ENCODE measurements at places on chromosomes 3 and 15.

GRCh38 chr3:74862476-74862875 lies 248.0 kb upstream of the CNTN3 start:
- DNase-seq, result no peak

- no peak for DNase-seq
Observed at GRCh38 chr15:70319466-70319865, 221.7 kb upstream of the TLE3 start.

DNA sequence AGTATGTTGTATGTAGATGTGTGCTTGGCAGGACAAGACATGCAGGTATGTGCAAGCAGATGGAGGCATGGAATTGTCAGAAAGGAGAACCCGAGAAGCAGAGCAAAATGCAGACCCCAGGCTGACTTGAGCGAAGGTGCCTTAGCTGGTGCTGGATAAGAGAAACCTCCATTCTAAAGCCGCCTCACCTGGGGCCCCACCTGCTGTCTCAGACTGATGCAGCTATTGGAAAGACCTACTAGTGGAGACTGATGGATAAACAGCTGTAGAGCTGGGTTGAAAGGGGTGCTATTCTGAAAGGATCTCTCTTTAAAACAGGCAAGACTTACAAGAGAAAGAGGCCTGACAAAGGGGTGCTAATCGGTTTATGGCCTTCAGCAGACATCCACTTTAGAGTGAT lies 86.2 kb downstream of the EPHB1 start:
- DNase-seq, result no peak

GRCh38 chr15:101554115-101554915 lies 64.8 kb upstream of the PCSK6 start:
- DNase-seq, result no peak

- no peak for DNase-seq
Observed at GRCh38 chr3:16467393-16467792, 46.1 kb downstream of the RFTN1 start.

DNA sequence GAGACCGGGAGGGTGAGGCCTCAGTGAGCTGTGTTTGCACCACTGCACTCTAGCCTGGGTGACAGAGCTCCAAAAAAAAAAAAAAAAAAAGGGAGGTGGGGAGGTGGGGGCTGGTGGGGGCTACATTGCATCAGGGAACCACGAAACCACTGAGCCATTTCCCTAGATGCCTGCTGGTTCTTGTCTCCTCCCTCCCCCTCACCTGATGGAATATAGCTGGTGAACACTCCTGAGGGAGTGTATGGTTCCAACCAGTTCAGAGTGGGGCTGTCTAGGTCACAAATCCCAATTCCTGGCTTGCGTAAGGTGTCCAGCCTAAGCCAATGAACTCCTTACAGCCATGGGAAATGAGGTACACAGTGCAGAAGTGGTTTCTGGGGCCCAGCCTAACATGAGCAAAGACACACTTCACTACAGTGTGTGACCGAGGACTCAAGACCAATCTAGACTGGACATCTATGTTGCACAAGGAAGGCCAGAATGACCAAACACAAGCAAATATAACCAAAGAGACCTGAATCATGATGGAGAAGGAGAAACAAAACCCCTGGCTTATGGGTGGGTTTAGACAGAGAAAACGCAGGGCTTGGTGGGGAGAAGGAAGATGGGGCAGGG lies 39.1 kb upstream of the OSBPL11 start:
- DNase-seq, result no peak

DNA sequence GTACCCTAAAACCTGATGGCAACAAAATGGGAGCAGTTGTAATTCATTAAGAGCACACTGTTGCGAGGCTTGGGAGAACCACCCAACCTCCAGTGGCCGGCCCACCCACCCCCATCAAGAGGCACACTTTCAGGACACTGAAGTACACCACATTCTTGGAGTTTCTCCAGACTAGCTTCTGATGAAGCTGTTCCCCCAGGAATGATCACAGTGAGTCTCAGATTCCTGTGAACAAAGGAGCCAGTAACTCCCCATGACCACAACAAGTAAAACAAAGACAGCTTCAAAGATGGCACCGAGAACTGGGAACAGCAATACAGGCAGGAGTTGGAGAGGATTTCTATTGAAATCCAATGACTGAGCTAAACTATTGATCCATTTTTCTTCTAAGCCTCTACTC lies 126.0 kb downstream of the ST8SIA2 start:
- no peak for DNase-seq

DNA sequence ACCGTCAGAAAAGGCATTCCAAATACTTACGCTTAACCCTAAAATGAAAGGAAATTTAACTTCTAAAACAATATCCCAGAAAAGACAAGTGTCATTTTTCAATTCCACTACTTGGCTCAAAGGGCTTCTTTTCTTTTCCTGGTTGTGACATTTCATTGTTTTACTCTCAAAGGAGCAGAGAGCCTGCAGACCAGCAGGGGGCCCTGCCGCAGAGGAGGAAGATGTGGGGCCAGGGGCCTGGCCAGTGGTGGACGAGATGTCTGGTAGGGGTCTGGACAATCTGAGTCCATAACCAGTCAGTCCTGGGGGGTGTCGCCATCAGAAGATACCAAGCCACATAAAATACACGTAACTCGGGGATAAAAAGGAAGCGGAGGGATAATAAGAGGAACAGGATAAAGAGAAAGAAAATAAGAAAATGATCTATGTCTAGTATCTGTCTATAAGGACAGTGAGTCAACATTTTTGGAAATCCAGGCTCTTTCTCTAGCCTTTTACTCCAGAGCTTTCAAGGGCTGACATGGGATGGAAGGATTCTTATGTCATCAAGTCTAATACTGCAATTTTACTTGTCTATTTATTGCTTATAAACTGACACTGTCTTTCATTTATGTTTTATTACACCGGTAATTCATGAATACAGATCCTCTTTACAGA lies 54.2 kb upstream of the ARHGEF3 start:
- no peak for DNase-seq

DNA sequence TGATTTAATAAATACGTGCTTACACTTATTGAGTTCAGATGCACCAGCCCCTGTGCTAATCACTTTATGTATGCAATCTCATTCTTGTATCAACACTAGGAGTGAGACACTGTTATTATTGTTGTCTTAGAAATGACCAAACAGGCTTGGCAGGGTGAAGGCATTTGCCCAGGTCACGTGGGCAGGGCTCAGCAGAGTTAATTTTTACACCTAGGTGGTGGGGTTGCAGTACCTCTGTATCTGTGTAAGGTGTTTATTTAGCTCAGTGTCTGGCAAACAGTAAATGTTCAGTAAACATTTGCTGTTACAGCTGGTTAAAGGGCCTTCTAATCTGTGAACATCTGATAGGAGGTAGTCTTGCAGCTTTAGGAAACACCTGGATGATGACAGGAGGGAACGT lies 200.0 kb downstream of the CACNA2D3 start:
- DNase-seq, result peak; percentile 80

GRCh38 chr3:69766638-69767037 lies 27.4 kb downstream of the MITF start:
- no peak for DNase-seq

DNA sequence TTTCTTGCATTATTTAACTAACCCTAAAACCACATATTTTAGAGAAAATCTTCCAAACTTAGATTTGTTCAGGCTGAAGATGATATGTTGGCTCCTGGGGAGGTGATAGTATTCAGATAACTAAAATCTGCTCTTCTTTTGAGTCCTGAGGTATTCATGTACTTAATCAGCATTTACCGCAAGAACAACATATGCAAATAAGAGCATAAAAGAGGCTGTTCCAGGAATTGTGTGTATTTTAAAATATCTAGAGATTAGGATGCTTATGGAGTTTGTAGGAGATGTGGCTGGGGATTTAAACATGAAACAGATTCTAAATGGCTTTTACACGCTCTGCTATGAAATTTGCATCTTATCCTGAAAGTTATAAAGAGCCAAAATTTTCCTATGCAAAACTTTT lies 298.2 kb downstream of the EPHA3 start:
- no peak for DNase-seq

GRCh38 chr15:85756411-85757072 lies 38.2 kb downstream of the KLHL25 start:
- DNase-seq, result peak; percentile 47

DNA sequence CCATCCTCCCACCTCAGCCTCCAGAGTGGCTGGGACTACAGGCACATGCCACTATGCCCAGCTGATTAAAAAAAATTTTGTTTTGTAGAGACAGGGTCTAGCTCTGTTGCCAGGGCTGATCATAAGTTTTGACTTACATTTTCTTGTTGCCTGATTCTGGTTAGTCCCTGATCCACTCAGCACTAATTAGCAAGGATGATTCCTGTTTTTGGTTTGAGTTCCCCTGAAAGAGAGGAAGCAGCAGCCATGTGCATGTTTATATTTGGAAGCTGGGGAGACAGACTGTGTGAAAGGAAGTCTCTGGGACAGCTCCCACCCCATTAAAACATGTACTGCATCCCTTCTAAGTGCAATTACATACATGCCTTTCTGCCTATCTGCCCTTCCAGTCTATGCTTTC lies 3.6 kb upstream of the NCK1 start:
- DNase-seq, result no peak

DNA sequence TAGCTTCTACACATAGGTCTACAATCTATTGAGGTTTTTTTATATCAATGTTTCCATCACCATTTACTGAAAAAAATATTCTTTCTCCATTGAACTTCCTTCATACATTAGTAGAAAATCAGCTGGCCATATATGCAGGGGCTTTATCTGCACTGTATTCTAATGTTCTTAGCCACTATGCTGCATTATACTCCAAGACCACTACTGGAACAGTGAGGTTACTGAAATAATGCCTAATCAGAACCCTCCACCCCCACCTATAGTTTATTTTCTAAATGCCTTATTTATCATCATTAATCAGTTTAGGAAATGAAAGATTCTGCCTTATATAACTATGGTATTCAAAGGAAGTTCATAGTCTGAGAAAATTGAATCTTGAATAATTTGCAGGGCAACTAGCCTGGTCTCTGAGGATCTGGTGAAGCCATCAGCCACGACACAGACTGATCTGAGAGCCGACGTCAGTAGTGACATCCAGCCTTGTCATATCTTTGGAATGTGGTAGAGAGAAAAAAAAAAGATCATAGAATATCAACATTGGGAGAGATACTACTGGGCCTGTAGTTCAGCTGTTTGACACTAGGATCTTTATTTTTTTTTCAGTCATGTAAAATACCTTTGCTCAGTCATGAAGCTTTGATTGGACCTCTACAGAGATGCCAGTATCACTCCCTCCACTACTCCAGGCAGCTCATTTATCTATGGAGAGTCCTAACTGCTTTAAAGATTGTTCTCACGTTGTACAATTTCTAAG lies 66.6 kb downstream of the P3H2 start:
- no peak for DNase-seq

GRCh38 chr3:15007681-15008141 lies 57.4 kb downstream of the MRPS25 start:
- DNase-seq, result no peak

- no peak for DNase-seq
Observed at GRCh38 chr3:105518806-105519418, 152.2 kb downstream of the ALCAM start.

GRCh38 chr3:183564046-183564445 lies 8.5 kb upstream of the KLHL6 start:
- DNase-seq, result no peak

DNA sequence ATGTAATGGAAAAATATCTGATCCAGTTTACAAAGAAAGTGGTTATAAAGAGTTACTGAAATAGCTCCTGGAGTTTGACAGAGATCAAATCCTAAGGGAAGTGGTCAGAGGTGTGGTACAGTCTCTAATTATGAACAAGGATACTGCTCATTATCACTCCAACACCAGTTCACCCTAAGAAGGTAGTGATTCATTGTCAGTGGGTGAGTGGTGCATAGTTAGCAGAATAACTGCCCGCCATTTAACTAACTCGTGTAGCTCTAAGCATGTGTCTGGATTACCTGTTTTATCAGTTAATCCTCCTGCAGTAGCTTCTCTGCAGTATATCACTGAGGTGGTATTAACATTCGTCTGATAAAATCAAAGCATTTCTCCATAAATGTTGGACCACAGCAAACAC lies 700.1 kb downstream of the NLGN1 start:
- no peak for DNase-seq

DNA sequence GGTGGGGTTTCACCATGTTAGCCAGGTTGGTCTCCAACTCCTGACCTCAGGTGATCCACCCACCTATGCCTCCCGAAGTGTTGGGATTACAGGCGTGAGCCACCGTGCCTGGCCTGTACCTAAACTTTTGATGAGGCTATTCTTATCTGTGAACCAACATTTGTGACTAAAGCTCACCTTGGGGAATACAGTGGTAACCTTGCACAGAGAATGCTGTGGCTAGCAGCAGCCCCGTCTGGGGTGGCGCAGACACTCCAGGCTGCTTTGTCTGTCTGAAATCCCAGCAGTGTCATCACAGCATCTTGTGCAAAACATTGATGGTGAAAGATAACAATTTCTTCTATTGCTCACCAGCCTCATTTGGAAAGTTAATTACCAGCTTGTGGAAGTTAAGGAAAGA lies 58.9 kb downstream of the CMTM8 start:
- DNase-seq, result no peak

- DNase-seq, result no peak
Observed at GRCh38 chr3:152113413-152113812, 155.3 kb upstream of the MBNL1 start.

DNA sequence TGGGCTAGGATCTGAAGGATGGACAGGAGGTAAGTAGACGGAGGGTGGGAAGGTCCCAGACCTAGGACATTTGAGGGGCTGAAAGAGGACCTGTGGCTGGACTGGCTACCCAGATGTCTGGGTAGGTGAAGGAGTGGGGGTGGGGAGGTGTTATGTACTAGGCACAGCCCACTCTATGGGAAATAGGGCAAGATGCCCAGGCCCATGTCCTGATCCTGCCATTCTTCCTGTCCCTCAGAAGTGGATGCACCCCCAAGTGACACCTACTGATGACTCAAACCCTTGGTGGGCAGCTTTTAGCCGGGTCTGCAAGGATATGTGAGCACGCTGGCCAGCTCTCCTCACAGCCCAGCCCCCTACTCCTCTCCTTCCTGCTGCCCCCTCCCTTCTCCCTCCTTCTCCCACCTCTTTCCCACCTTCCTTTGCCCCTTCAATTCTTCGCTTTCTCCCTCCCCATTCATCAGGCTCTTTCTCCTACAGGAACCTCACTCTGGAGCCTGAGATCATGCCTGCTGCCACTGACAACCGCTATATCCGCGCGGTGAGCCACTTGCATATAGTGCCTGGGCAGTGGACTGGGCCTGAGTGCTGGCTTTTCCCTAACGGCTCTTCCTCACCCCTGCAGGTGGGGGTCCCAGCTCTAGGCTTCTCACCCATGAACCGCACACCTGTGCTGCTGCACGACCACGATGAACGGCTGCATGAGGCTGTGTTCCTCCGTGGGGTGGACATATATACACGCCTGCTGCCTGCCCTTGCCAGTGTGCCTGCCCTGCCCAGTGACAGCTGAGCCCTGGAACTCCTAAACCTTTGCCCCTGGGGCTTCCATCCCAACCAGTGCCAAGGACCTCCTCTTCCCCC lies 5.2 kb downstream of the ACY1 start:
- peak; percentile 38 for DNase-seq
